ENCODE measurements at places on chromosomes 1 and 21.
A peak's percentile ranks its signal among the peaks of the same experiment; 100 is the strongest.

- DNase-seq = no peak
Observed at GRCh38 chr1:165240492-165240891, 116.0 kb downstream of the LMX1A start.

DNA sequence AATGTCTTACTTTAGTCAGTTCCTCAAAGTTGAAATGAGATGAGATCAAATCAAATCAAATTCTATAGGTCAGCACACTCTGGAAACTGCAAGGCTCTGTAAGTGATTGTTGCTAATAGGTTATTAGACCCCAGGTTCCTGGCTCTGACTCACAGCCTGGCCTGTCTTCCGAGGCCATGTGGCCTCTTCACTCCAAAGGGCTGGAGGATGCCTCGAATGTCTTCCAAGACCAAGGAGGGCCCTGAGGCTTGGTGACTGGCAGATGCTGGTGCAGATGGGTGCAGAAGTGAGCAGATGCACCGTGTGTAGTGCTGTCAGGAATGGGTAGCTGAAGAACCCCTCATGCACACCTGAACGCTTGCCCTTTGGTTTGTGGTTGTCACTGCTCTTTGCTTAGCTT, 113.4 kb downstream of the MAB21L3 start:
- DNase-seq = no peak

- peak; percentile 79 for DNase-seq
Observed at GRCh38 chr1:65260851-65261473, 48.4 kb upstream of the DNAJC6 start.

- no peak for DNase-seq
Observed at GRCh38 chr21:35566874-35567273, 493.5 kb downstream of the SETD4 start.

DNA sequence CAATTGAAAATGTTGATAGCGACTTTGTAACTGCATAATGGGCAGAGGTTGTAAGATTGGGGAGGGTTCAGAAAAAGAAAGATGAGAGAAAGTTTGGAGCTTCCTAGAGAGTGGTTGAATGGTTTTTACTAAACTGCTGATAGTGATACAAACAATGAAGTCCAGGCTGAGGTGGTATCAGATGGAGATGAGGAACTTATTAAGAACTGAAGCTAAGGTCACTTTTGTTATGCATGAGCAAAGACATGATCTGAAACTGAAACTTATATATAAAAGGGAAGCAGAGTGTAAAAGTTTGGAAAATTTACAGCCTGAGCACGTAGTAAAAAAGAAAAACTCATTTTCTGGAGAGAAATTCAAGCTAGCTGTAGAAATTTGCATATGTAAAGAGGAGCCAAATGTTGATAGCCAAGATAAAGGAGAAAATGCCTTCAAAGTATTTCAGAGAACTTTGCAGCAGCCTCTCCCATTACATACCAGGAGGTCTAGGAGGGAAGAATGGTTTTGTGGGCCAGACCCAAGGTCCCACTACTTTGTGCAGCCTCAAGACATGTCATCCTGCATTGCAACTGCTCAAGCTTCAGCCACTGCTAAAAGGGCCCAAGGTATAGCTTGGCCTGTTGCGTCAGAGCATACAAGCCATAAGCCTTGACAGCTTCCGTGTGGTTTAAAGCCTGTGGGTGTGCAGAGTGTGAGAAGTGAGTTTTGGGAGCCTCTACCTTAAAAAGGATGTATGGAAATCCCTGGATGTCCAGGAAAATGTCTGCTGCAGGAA, 843.9 kb downstream of the AMY1C start:
- no peak for DNase-seq

GRCh38 chr1:208171616-208172422, 72.4 kb downstream of the PLXNA2 start:
- DNase-seq = no peak

DNA sequence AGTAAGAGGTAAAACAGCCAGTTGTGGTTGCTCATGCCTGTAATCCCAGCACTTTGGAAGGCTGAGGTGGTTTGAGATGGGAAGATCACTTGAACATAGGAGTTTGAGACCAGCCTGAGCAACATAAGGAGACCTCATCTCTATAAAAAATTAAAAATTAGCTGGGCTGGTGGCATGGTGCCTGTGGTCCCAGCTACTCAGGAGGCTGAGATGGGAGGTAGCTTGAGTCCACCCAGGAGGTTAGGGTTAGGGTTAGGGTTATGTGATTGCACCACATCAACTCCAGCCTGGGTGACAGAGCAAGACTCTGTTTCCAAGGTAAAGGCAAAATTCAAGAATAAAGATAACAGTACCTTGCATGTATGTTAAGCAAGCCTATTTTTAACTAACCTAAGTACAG, 3.5 kb downstream of the SAMSN1 start:
- DNase-seq = no peak

GRCh38 chr1:152343006-152343405, 16.8 kb downstream of the FLG2 start:
- peak; percentile 30 for DNase-seq

GRCh38 chr1:235304549-235305451, 23.2 kb downstream of the ARID4B start:
- DNase-seq = no peak

- no peak for DNase-seq
Observed at GRCh38 chr1:97545446-97545845, 375.4 kb downstream of the DPYD start.

DNA sequence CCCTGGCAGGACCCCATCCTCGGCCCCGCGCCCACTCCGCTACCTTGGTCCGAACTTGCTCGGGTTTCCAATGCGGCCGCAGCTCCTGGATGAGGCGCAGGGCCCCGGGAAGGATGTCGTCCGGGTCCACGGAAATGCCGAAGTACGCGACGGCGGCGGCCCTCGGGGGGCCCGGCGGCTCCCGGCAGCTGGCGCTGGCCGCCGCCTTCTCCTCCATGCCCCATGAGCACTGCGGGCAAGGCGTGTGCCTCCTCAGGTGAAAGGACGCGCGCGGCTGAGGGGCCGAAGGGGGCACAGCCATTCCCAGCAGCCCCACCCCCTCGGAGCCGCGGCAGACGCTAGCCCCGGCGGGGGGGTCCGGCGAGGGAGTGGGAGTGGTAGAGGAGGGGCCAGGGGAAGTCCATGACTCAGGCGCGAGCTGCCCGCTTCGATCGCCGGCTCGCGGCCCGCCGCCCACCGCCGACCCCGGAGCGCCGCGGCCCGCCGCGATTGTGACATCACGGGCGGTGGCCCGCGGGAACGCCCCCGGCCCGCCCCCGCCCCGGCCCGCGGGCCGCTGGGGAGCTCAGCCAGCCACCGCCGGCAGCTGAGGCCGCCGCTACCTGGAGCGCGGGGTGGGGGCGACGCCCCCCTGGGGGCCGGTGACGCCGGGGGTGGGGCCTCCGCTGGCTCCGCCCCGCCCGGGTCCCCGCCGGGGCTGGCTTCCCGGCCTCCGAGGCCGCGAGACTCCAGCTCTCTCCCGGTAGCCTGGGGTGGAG, at the start of gene ETNK2:
Gene ETNK2 (minus strand): TSS at position 493 of the 758 bp plus-strand sequence. CDS start 192 bp downstream, at position 301.
- DNase-seq = no peak

DNA sequence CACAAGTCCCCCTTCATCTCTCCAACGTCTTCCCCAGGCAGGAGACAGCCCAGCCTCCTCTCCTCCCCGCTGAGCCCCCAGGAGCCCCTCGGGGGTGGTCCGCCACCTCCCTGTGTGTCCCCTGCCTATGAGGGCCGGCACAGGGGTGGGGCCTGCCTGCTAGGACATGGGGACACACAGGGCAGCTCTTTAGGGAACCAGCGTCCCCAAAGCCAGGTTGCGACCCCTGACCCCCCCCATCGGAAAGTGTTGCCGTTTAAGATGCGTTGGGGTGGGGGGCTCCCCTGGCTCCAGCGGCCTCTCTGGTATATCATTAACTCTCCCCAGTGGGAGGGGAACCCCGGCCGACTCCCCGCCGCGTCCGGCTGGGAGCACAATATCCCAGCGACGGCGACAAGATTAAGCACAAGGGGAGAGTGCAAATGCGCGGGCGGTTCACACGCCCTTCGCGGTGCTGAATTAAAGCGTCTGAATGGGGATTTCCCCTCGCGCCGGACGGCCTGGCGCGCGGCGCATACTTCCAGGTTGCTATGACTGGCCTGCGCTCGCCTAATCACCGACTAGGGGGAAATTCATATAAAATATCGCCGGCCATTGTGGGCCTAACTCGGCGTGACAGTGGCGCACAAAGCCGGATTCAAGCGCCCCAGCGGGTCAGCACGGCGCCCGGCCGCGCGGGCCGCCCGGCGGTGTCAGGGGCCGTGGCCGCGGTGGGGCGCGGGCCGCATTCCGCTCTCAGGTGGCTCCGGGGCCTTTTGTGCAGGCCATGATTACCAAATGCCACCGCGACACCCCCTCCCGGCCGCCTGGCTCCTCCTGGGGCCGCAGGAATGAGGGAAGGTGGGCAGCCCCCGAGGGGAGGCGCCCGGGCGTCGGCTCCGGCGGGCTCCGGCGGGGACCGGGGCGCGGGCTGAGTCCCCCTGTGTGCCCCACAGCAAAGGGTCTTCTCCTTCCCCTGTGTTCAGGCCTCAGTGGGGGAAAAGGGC, 30.9 kb downstream of the WNT3A start:
- DNase-seq = no peak

DNA sequence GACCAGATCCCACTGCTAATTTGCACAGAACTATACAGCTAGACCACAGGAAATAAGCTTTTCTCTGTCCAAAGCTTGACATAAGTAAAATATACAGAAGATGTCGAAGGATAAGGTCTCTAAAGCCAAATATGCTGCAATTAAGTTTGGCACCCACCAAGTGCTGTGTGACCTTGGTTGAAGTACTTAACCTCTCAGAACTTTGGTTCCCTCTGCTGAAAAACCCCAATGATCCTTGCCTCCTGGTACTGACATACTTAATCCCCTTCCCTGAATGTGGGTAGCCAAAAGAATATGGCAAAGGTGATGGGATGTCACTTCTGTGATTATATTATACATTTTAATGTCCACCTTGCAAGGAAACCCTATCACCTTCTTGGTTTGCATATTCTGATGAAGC, 290.5 kb downstream of the VAV3 start:
- no peak for DNase-seq

DNA sequence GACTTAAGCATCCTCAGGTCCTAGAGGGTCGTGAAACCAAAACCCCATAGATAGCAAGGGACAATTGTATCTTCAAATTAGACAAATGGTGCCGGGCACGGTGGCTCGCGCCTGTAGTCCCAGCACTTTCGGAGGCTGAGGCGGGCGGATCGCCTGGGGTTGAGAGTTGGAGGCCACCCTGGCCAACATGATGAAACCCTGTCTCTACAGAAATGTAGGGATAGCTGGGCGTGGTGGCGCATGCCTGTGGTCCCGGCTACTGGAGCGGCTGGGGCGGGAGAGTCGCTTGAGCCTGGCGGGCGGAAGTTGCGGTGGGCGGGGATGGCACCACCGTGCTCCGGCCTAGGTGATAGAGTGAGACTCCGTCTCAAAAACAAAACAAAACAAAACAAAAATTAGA, 780.6 kb downstream of the BRINP3 start:
- no peak for DNase-seq

GRCh38 chr21:15051644-15052458, 12.9 kb downstream of the NRIP1 start:
- DNase-seq = no peak

DNA sequence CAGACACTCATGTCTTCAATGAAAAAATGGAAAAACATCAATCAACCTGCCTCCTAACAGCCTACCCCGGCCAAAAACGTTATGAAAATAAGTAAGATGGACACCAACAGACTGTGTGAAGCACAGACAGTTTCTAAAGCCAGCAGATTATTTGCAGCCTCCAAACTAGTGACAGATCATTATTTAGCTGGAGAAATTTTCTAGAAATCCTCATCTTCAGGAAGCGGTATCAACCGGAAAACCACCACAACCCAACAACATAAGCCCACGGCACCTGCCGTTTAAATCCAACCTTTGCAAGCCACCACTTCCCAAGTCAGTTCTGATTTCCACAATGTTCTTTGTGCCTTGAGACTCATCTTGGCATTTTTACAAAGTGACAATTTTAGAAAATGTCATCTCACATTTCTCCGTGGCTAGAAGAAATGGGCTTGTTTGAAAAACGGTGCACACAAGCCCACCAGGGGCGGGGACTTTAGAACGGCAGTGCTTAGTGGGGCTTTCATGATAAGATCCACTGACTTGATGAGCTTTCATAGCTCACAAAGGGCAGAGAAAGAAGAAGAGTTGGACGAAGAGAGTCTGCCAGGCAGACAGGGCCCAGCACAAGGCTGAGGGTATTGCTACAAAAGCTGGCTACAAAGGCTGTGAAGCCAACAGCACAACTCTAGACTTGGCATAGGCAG, 34.5 kb downstream of the LRRC38 start:
- no peak for DNase-seq

GRCh38 chr1:1919304-1920056, 401 bp upstream of the TMEM52 start:
- DNase-seq = peak; percentile 73

- no peak for DNase-seq
Observed at GRCh38 chr21:31351438-31351837, 7.4 kb upstream of the TIAM1 start.

DNA sequence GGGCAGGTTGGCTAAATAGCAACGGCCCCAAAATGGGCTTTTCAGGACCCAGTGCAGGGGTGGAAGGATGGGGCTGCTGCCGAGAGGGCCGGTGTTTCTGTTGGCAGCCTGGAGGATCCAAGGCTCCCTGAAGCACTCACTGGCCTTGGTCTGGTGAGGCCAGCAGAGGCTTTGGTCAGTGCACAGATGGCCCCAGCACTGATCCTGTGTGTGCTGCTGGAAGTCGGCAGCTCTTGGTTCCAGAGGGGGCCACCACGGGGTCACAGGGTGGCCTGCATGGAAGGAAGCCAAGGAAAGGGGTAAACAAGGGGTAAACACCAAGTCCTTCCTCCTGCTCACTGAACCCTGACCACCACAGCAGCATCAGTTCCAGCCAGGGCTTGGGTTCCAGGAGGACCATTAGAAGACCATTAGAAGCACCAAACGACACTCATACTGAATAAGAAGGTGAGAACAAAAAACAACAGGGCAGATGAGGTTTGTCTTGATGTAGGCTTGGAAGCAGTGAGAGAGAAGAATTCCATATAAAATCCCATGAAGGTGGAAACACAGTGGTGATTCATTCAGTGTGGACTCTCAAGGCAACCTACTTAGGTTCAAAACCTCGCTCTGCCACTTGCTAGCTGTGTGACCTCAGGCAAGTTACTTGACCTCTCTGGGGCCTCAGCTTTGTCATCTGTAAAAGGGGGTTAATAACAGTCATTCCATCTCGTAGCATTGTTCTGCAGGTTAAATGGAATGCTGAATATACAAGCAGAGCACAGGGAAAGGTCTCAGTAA, 184.5 kb downstream of the RUNX1 start:
- no peak for DNase-seq

All from stromal cell of bone marrow (primary cell).